T-helper 1 cell (primary cell): ENCODE measurements at places on chromosomes 7 and 10.

GRCh38 chr10:103569896-103570295, 76.4 kb downstream of the NEURL1 start:
- no peak for DNase-seq

- DNase-seq, result no peak
These were observed 42.1 kb downstream of the TMEM178B start for GRCh38 chr7:141115965-141116364.

DNA sequence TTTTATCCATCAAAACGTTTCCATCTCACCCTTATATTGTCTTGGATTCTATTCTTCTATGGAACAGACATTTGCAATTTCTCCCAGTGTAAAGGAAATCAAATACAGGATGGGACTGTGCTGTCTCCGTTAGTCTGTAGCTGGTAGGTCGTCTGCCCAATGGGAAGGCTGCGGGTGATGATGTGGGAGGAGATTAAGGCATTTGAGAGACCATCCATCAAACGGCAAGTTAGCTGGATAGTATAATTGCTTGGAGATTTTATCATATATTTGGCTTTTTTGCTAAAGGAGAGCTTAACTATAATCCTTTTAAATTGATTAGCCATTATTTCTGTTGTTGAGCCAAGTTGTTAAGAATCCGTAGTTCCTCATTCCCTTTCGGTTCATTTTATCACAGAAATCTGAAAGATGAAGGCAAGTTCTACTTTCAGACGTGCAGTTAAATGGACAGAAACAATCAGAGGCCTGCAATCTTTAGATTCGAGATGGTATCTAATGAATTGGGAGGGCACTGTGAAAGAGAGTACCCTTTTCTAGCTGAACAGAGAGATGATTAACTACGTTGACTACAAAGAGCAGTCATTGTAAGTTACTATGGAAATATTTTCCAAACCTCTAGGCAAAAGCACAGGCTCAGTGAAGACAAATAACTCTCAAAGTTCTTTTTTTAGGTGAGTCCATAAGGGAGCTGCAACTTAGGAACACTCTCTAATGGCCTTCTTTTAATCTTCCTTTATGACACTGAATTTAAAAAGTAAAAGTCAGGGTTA, 253.3 kb upstream of the KIAA1217 start:
- no peak for DNase-seq

DNA sequence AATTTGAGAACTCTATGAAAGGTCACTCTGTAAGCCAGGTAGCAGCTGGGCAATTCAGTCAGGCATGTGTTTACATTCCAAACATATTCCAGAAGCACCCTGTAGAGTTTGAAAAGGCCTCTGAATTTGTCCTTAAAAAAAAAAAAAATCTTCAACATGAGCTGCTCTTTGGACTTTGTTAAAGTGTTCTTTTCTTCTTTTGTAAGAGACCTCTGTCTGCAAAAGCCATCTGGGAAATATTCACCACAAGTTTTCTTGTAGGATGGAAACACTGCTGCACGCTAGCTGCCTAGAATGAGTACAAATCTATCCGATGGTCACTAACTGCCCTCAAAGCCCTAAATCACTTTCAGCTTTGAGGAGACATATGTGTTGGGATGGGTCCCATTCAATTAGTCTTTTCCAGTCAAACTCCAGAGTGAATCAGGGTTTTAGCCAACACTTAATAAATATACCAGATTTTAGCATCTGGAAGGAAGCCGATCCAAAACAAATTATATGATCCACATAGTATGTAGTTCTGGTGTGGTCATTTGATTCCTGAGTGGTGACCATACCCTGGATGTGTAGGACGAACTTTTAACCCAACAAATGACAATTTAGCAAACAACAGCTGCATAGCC, 85.9 kb downstream of the CD36 start:
- DNase-seq, result no peak

- peak; percentile 13 for DNase-seq
These were observed 9.0 kb upstream of the TACR2 start for GRCh38 chr10:69425511-69426298.

- no peak for DNase-seq
These were observed 28.1 kb downstream of the PTPRZ1 start for GRCh38 chr7:121901026-121901425.

DNA sequence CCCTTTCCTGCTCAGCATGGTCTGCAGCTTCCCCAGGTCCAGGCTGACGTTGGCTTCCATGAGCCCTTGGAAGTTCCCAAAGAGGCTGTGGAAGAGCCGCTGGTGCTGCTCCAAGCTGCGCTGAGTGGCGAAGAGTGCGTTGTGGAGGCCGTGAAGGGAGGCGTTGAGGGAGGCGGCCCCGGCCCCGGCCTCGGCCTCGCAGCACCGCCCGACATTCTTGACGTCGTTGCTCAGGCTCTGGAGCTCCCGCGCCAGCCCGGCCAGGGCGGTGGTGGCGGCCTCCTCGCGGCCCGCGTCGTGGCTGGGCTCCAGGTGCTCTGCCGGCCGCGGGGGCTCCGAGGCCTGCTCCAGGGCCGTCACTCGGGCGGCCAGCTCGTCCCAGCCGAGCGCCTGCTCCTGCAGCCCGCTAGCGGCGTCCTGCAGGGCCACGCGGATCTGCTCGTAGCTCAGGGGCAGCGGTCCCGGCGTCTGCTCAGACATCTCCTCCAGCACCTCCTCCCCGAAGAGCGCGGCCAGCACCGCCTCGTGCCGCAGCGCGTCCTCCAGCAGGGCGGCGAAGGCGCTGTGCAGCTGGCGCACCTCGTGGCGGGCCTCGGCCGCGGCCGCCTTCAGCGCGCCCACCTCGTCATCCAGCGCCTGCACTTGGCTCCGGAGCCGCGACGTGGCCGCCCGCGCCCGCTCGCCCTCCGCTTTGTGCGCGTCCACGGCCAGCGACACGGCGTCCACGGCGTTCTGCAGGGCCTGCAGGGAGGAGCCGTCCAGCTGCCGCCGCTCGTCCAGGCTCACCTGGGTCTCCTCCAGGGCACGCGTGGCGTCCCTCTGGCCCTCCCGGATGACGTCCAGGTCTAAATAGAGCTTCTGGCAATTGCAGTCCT, 14.7 kb downstream of the MMRN2 start:
- DNase-seq, result no peak

- DNase-seq, result peak; percentile 54
These were observed 44.1 kb downstream of the SFTPD start for GRCh38 chr10:79904671-79905321.

DNA sequence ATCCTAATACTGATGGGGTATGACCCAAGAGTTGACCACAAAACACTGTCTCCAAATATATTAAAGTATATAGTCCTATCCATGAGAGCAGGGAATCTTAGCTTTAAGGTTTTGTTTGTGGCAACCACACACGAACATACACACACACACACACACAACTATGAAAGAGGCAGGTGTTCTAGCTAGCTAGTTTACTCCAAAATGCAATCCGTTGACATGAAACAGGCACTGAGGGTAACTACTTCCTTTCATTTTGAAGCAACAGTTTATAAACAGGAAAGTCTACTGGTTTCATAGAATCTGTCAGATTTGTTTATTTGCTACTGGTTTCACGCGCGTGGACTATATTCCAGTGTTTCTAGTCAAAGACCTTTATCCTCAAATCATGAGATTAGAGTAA, 14.8 kb downstream of the HTR5A start:
- DNase-seq, result no peak

GRCh38 chr10:86160890-86161585, 205.6 kb downstream of the GRID1 start:
- DNase-seq, result no peak

DNA sequence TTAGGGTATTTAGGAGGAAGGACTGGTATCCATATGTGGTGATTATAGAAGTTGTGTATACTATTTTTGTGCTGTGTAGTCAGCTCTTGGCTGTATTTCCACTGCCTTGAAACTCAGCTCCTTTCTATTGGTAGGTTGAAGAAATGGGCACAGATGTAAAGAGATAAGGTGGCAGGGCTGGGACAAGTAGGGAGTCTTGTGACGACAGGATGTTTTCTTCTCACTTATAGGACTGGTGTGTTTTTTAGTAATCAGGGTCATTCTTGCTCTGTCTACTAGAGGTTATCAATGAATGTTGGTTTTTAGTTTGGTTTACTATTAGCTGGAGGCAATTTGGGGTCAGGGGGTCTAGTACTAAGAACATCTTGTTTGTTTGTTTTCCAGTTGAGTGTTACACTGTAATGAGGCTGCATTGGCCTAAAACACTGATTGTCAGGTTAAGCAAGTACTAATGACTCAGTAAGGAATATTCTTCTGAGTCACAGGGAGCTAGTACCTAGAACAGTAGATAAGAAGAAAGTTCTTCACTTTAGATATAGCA, 11.8 kb downstream of the UBN2 start:
- DNase-seq, result no peak

GRCh38 chr10:119439922-119440321, 102.6 kb downstream of the RGS10 start:
- no peak for DNase-seq

- DNase-seq, result no peak
These were observed 814.9 kb upstream of the C7orf33 start for GRCh38 chr7:147775516-147776284.

GRCh38 chr10:55078121-55078520, 277.1 kb upstream of the PCDH15 start:
- DNase-seq, result no peak

- no peak for DNase-seq
These were observed 17.7 kb upstream of the NRP1 start for GRCh38 chr10:33352175-33352574.

GRCh38 chr7:102125127-102125596, 161.5 kb upstream of the SH2B2 start:
- no peak for DNase-seq

DNA sequence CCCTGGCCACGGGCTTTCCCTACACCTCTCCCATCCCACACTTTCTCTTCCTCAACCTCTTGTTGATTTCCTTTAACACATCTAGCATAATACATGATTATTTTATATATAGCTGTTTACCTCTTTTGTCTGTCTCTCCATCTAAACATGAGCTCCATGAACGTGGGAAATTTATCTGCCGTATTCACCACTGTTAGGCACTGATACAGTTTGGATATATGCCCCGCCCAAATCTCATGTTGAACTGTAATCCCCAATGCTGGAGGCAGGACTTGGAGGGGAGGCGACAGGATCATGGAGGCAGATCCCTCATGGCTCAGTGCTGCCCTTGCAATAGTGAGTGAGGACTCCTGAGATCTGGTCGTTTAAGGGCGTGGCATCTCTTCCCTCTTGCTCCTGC, 5.7 kb downstream of the CYTH3 start:
- no peak for DNase-seq

- DNase-seq, result no peak
These were observed 61.5 kb upstream of the TM9SF3 start for GRCh38 chr10:96648297-96648696.

DNA sequence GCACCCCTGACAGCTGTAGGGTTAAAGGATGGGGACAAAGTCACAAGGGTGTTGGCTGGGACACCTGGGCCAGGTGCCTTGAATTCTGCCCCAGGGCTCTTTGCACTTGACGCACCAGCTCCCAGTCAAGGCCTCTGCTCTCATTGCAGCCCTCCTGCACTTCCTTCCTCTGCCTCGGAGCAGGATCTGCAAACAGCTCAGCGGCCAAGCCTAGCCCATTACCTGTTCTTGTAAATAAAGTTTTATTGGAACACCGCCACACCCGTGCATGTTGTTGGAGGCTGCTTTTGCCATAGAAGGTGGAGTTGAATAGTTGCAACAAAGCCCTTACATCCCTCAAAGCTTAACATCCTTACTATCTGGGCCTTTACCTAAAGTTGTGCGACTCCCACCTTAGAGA, 483.8 kb upstream of the FOXK1 start:
- no peak for DNase-seq

DNA sequence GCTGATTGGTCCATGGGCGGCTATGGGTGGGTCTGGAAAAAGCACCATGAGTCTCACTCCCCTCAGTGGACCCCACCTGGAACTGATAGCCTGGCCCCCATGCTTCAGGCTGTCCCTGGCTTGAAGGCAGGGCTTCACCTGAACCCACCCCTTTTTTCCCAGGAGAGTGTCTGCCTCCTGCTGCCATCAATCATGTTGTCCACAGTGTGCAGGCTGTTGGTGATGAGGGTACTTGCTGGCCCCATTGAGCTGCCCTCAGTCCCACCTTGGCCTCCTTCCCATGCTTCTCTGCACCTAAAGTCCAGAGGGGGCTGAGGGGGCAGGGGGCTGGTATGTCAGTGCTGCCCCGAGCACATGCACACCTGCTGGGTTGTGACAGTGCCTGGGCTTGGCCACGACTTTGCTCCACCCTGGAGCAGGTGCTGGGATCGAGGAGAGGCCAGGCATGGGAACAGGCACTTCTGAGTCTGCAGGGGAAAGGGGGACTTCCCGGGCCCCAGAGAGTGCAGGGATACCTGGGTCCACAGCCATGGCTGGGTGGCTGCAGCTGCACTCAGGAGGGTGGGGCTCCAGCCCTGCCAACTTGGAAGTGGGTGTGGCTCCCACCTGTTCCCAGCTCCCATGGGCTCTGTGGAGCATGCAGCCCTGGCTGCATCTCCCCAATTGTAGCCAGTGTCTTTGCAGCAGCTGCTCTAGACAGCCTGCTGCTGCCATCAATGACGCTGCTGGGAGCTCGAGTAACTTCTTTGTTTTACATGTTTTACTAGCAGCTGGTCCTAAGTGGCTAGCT, 56.9 kb downstream of the ADK start:
- DNase-seq, result no peak

DNA sequence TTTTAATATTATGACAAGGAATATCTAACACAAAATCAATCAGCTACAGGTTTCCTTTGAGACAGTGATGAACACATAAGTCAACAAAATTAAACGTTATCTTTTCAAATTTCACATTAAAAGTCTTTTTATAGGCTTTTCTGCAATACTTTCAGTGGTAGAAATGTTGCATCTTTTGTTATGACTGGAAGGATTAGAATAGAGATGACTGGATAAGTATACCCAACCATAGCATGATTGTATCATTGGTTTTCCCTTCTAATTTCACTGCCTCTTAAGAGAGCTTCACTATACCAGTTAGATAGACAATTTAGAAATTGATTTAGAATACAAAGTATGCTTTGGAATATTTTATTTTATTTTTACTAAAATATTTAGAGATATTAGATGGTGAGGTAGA, 273.9 kb downstream of the PHF14 start:
- DNase-seq, result no peak

DNA sequence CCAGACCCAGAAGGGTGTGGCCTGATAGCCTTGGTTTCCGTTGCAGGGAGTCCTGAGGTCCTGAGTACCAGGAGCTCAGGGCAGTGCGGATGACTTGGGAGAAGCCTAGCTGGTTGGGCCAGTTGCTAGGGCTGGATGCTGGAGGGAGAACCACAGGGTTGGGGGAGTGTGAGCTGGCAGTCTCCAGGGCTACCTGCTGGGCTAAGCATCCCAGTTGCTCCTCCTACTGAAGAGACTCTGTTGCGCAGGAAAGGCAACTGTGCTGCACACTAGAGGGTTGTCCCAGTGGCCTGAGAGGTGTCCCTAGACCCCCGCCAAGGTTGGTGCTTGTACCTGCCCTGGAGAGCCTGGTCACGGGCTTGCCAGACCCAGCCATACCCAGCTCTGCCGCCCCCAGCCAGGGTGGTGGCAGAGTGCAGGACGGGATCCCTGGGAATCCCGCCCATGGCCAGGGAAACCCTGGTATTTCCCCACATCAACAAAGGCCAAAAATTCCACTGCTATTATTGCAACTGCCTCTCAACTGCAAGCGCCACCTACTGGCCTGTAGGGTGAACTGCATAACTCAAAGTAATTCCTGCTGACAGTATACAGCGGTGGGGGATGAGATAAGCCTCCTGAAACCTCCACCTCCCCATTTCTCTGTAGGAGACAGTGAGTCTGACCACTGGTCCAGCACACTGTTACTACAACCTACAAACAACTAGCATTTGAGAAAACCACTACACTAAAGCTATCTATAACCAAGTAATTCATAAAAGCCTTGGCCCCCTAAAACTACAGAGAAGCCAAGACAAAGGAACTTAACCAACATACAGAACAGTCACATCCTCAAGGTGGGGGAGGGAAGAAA, 67.6 kb upstream of the DDC start:
- peak; percentile 36 for DNase-seq

GRCh38 chr10:46329690-46330016, 42.9 kb downstream of the ANTXRL start:
- DNase-seq, result no peak
